Keratinocyte (primary cell): ENCODE measurements at places on chromosomes 11 and 22. TPM values are rescaled to one million over a fixed set of nuclear protein-coding genes. Genes with fewer than 3 reads are reported as not detected.

The ANO5 gene
- polyA plus RNA-seq: 0.01 TPM in 1 of 3 replicates, not detected in the others

The PHLDA2 gene
- 24.3 to 36.0 TPM (median 27.3 TPM) in 3 replicates for polyA plus RNA-seq

The MYOD1 gene
- not detected in 3 replicates for polyA plus RNA-seq

The TRIM49D2 gene
- not detected in 3 replicates for polyA plus RNA-seq

The OR5A1 gene
- not detected in 3 replicates for polyA plus RNA-seq

The ZNF74 gene
- 5.2 to 7.2 TPM (median 6.1 TPM) in 3 replicates for polyA plus RNA-seq

The LBHD1 gene
- 3.8 to 5.3 TPM (median 4.9 TPM) in 3 replicates for polyA plus RNA-seq

The PLEKHB1 gene
- 0.12 TPM in 1 of 3 replicates, not detected in the others for polyA plus RNA-seq

The B4GALNT4 gene
- polyA plus RNA-seq: 7.3 to 11.5 TPM (median 8.1 TPM) in 3 replicates

The MMP7 gene
- 0.61 to 2.2 TPM (median 0.81 TPM) in 3 replicates for polyA plus RNA-seq

The ALDH3B2 gene
- polyA plus RNA-seq: 0.25 to 1.1 TPM (median 0.67 TPM) in 3 replicates
